Activated CD4-positive, alpha-beta memory T cell treated with anti-CD3 and anti-CD28 coated beads for 36 hours (primary cell): ENCODE measurements at places on chromosomes 7 and 10. TPM values are rescaled to one million over a fixed set of nuclear protein-coding genes. Genes with fewer than 3 reads are reported as not detected.

Gene GGCT
- total RNA-seq, result 60.5 TPM

Gene ZNF365
- 1.2 TPM for total RNA-seq

DNA sequence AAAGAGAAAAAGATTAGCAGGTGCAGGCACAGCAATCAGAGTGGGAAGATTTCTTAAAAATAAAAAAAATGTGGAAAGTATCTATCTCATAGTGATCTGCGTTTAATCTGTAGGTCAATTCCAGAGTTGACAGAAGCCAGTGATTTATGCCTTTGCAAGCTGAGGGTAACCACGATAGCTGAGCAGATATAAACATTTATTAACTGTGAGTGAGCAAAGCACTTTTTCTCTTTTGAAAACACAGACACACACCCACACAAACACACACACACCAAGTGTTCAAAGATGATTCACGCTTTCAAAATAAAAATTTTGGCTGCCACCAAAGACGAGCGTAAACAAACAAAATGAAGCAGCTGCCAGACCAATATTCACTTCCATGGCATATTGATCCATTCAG lies 243.2 kb upstream of the SLC26A5 start:
- no peak for DNase-seq

DNA sequence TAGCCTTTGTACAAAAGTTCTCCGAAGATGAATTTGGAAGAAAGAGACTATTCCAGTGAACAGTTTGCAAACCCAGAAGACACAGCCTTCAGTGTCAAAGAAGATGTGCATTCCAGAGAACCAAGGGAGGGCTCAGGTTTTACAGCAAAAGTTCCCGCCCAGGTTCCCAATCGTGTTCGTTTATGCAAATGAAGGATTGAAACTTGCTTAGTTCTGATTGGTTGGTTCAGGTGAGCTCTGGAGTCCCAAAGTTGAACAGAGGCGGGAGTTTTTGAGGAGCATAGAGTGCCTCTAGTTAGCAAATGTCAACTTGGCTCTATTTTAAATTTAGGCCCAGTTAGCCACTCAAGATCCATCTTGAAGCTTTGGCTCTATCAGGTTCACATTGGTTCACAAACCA lies 51.3 kb downstream of the TMEM270 start:
- DNase-seq, result no peak

- no peak for DNase-seq
Measured at GRCh38 chr7:120964088-120964487, 13.5 kb downstream of the ING3 start.

DNA sequence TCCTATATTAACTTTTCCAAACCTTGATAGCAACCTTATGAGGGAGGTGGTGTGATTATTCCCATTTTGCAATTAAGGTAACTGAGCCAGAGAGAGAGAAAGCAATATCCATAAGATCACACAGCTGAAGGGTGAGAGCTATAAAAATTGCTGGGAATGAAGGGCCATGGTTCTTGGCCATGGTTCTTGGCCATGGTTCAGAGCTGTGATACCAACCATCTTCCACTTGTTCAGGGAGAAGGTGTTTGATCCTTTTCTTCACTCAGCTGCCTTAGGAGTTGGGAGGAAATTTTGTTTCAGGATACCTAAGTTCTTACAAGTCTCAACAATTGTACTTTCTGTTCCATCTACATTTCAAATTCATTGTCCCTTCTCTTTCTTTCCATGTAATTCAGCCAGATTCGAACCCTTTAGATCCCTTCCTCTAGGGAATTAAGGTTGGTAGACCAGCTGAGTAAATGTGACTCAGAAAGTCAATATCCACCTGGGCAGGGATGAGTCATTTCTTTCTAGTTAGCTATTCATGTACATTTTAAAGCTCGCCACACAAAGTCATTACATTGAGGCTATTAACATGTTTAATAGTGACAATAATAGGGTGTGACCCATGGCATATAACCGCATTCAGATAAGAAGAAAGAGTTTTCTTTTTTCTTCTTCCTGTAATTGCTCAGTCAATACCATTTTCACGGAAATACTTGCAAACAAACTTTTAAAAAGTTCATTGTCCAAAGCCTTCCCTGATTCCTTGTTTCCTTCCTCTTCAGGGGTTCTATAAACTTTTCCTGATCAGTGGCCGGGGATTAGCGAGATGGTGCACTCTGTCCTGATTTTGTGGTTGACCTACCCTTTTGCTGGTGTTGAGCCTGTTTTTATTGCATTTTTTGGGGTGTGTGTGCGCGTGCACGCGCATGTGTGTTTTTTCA lies 143.4 kb downstream of the TCF7L2 start:
- DNase-seq, result no peak

- no peak for DNase-seq
Measured at GRCh38 chr10:1852841-1853240, 115.5 kb upstream of the ADARB2 start.

- no peak for DNase-seq
Measured at GRCh38 chr7:13476881-13477444, 512.5 kb downstream of the ETV1 start.
